ENCODE measurements at places on chromosomes 16 and 17. TPM values are rescaled to one million over a fixed set of nuclear protein-coding genes. Genes with fewer than 3 reads are reported as not detected.
A peak's percentile ranks its signal among the peaks of the same experiment; 100 is the strongest.

CD300E gene
- total RNA-seq: 0.43 TPM

DNA sequence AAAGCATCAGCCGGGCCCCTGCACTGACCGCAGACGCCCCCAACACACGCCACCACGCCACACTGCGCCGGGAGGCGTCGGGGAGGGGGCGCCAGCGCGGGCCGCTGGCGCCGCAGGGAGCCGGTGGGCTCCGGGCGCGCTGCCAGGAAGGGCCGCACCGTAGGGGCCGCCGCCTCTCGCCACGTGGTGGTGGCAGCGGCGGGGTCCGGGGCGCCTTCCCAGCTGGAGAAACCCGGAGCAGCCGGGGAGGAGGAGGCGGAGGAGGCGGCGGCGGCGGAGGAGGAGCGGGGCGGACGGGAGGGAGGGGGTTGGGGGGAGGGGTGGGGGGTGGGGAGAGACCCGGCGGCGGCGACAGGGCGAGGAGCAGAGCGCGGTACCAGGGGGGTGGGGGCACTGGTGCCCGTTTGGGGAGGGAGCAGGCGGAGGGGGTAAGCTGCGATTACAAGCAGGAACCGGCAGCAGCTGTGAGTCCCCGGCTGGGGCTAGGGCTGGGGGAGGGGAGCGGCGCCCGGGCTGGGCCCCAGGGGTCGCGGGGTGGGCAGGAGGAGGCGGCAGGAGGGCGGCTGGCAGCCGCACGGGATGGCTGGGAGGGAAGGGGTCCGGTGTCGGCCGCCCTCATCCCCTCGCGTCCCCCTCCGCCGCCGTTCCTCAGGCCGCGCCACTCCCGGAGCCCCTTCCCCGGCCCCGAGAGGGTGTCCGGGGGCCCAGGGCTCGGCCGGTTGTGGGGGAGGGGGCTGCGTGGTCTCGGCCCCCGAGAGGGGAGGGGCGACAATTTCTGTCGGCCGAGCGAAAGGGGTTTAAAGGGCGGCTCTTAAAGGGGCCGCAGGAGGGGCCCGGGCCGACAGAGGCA lies at the start of gene TBKBP1:
TSS of gene TBKBP1 (plus strand) at position 431 of the 850 bp plus-strand sequence. CDS start 1,952 bp downstream, outside the sequence.
- H3K36me3 ChIP-seq: no peaks in the 10 kb centered on the region
- H3K4me1 ChIP-seq: no peaks in the 10 kb centered on the region
- peak within 1 kb of the TSS; percentile 92 for H3K27ac ChIP-seq

CSH1 gene
- not detected for total RNA-seq

DNA sequence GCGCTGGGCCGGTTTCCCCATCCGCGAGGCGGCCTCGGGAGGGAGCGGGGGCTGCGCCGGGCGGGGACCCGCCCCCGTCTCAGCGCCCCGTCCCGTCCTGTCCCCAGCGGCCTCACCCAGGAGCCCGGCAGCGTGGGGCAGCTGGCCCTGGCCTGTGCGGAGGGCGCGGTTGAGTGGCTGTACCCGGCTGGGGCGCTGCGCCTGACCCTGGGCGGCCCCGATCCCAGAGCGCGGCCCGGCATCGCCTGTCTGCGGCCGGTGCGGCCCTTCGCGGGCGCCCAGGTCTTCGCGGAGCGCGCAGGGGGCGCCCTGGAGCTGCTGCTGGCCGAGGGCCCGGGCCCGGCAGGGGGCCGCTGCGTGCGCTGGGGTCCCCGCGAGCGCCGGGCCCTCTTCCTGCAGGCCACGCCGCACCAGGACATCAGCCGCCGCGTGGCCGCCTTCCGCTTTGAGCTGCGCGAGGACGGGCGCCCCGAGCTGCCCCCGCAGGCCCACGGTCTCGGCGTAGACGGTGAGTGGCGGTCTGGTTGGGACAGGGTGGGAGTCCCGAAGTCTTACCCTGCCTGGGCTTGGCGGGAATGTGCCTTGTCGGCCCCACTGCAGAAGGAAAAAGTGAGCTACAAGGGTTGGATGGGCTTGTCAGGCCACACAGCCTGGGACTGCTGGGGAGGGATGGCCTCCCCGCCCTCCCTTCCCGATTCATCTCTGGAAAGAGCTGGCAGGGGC lies 720 bp downstream of the METRN start:
- no peak for DNase-seq
- H3K27me3 ChIP-seq: no peaks in the 10 kb centered on the region
- H3K27ac ChIP-seq: no peak overlapping the region
- no peaks in the 10 kb centered on the region for H3K36me3 ChIP-seq
- peak overlapping the region; percentile 46 for H3K4me3 ChIP-seq

DNA sequence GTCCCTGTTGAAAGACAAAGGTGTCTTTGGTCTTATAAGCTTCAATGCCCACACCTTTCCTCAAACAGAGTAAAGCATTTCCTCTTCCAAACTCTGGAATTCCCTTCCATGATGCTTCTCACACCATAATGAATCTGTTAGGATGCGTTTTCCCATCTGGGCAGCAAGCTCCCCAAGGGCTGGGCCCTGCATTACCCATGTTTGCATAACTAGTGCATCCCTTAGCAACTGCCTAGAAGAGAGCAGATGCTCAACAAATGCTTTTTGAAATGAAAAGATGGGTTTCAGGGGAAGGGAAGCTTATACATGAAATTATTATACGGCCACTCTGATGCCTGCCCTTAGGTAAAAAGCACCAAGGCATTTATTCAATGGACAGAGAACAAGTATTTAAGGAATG lies 124.5 kb upstream of the CCL2 start:
- H3K27me3 ChIP-seq: no peaks in the 10 kb centered on the region
- no peaks in the 10 kb centered on the region for H3K4me1 ChIP-seq
- H3K36me3 ChIP-seq: no peaks in the 10 kb centered on the region
- H3K27ac ChIP-seq: no peak overlapping the region

GRCh38 chr16:2226245-2226793 lies 2.9 kb downstream of the E4F1 start:
- DNase-seq: no peak
- no peaks in the 10 kb centered on the region for H3K27me3 ChIP-seq
- no peaks in the 10 kb centered on the region for H3K36me3 ChIP-seq

CES4A gene
- total RNA-seq: 67.1 TPM

FOXJ1 gene
- 4.2 TPM for total RNA-seq

DNA sequence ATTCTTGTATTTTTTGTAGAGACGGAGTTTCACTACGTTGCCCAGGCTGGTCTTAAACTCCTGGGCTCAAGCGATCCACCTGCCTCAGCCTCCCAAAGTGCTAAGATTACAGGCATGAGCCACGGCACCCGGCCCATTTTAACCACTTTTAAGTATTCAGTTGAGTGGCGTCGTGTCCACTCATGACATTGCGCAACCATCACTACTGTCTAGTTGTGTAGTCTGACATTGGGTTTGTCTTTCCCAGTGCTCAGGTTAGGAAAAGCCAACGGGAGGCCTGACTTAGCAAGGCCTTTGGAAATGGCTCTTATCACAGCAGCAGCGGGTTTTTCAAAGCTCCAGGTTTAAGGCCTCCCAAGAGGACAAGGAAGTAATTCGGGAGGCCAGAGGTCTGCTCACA lies 58.7 kb downstream of the LITAF start:
- no peaks in the 10 kb centered on the region for H3K36me3 ChIP-seq
- no peak overlapping the region for H3K4me3 ChIP-seq
- no peak overlapping the region for H3K27ac ChIP-seq
- no peaks in the 10 kb centered on the region for H3K4me1 ChIP-seq

DNA sequence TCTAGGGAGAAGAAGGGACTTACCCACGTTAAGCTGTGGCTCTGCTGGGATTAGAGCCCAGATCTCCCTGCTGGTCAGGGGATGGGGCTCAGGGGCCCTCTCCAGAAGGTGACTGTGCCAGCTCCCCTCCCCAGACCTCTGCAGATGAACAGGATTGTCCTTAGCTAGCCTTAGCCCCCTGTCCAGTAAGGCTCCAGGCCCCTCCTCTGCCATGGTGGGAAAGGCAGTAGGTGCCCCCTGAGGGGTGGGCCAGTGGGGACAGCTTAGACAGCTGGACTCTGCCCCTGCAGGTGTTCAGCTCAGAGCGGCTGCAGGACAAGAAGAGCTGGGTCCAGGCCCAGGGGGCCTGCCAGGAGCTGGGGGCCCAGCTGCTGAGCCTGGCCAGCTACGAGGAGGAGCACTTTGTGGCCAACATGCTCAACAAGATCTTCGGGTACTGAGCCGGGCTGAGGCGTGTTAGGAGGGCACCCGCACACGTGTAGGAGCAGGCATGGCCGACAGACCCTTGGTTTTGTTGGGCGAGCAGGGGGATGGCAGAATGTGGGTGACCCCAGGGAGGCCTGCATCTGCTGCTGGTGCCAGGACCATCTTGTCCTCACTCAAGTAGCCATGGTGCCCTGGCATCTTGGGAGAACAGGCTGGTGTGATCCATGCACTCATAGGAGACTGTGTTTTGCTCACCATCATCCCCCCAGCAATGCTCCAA lies 50.9 kb downstream of the MRC2 start:
- H3K36me3 ChIP-seq: no peaks in the 10 kb centered on the region
- no peak overlapping the region for H3K27ac ChIP-seq
- H3K27me3 ChIP-seq: no peaks in the 10 kb centered on the region
- DNase-seq: no peak
- no peak overlapping the region for H3K4me3 ChIP-seq

GRCh38 chr17:37110746-37111145 lies 162.0 kb downstream of the AATF start:
- no peak overlapping the region for H3K27ac ChIP-seq
- no peaks in the 10 kb centered on the region for H3K36me3 ChIP-seq
- DNase-seq: no peak
- H3K27me3 ChIP-seq: no peaks in the 10 kb centered on the region
- no peaks in the 10 kb centered on the region for H3K4me1 ChIP-seq

EVPL gene
- 2.2 TPM for total RNA-seq

CDH3 gene
- total RNA-seq: 52.4 TPM

GRCh38 chr17:58268774-58269556 lies 11.8 kb downstream of the MPO start:
- no peak overlapping the region for H3K4me3 ChIP-seq
- H3K4me1 ChIP-seq: no peaks in the 10 kb centered on the region
- H3K27ac ChIP-seq: no peak overlapping the region
- no peak for DNase-seq
- no peaks in the 10 kb centered on the region for H3K27me3 ChIP-seq

GRCh38 chr16:57278494-57278893 lies 6.0 kb downstream of the PLLP start:
- DNase-seq: no peak
- no peaks in the 10 kb centered on the region for H3K4me1 ChIP-seq
- no peak overlapping the region for H3K27ac ChIP-seq
- no peaks in the 10 kb centered on the region for H3K36me3 ChIP-seq

CCL17 gene
- total RNA-seq: not detected

CRYBA1 gene
- not detected for total RNA-seq

- no peak for DNase-seq
- H3K27ac ChIP-seq: no peak overlapping the region
- no peaks in the 10 kb centered on the region for H3K4me1 ChIP-seq
- no peaks in the 10 kb centered on the region for H3K36me3 ChIP-seq
- no peaks in the 10 kb centered on the region for H3K27me3 ChIP-seq
Measured at GRCh38 chr16:86101137-86101896, 202.4 kb downstream of the IRF8 start.

PLA2G10 gene
- 2.5 TPM for total RNA-seq

EME1 gene
- total RNA-seq: 1.3 TPM

- no peak overlapping the region for H3K27ac ChIP-seq
- no peaks in the 10 kb centered on the region for H3K36me3 ChIP-seq
- H3K4me1 ChIP-seq: no peaks in the 10 kb centered on the region
- no peaks in the 10 kb centered on the region for H3K27me3 ChIP-seq
Measured at GRCh38 chr17:64683796-64684195, 21.7 kb upstream of the SMURF2 start.

SLC2A4 gene
- 0.83 TPM for total RNA-seq

DNA sequence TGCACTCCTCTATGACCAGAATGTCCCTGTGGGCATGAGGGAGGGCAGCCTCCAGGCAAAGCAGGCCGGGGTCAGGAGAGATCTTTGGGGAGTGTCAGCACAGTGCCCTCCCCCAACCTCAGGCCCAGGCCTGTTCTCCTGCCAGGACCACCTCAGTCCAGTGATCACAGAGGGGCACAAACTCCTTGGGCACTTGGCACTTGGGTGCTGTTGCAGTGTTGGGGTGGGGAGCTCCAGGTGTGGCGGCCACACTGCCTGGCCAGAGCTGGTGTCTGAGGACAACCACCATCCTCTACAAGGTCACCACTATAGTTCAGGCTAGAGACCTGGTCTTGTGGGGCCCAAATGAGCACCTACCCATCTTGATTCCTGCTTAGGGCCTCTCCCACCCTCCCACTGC lies 37.2 kb downstream of the SMPD3 start:
- H3K27me3 ChIP-seq: no peaks in the 10 kb centered on the region
- H3K4me1 ChIP-seq: peaks cover 8% of the 10 kb centered on the region
- H3K36me3 ChIP-seq: no peaks in the 10 kb centered on the region

DNA sequence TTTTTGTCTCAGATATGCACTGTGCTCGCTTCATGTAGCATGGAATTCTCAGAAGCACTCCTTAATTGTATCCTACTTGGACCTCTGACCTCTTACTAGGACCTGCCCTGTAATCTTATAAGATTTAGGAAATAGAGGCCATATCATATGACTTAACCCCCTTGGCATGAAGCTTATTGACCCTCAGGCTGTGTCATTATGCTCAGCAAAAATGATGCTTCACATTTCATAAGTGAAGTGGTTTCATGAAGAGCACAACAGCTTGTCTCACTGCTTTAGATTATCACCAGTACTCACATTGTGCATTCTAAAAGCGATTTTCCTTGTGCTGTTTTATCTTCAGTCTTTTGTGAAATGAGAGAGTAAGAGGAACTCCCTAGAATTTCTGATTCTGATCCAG lies 6.4 kb downstream of the PHKB start:
- no peaks in the 10 kb centered on the region for H3K27me3 ChIP-seq
- no peaks in the 10 kb centered on the region for H3K36me3 ChIP-seq
- no peak overlapping the region for H3K4me3 ChIP-seq
- H3K27ac ChIP-seq: no peak overlapping the region
- DNase-seq: no peak
- H3K4me1 ChIP-seq: peaks cover 4% of the 10 kb centered on the region

- DNase-seq: no peak
- no peak overlapping the region for H3K27ac ChIP-seq
- no peak overlapping the region for H3K4me3 ChIP-seq
- H3K4me1 ChIP-seq: no peaks in the 10 kb centered on the region
Measured at GRCh38 chr17:29256735-29257466, 10.2 kb downstream of the CRYBA1 start.

KRTAP9-8 gene
- total RNA-seq: not detected

All from ovary (tissue), 10 donors.